ENCODE measurements at places on chromosomes 6 and 20. TPM values are rescaled to one million over a fixed set of nuclear protein-coding genes. Genes with fewer than 3 reads are reported as not detected.
A peak's percentile ranks its signal among the peaks of the same experiment; 100 is the strongest.

DNA sequence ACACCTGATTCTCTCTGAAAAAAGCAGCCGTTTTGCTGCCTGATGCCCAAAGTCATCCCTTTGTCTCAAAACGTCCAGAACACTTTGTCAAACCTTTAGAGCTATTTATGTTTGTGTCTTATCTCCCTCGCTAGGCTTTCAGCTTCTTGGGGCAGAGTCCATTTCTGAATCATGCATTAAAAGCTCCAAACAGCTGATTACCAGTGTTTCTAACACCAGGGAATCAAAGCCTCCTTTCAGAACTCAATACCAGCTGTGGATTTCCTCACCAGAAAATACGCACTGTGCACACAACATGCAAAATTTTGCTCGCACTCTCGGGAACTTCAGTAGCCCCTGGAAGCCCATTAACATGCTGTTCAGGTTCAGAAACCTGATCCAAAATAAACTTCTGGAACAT is 333.3 kb downstream of the HACE1 start:
- DNase-seq: no peak

DNA sequence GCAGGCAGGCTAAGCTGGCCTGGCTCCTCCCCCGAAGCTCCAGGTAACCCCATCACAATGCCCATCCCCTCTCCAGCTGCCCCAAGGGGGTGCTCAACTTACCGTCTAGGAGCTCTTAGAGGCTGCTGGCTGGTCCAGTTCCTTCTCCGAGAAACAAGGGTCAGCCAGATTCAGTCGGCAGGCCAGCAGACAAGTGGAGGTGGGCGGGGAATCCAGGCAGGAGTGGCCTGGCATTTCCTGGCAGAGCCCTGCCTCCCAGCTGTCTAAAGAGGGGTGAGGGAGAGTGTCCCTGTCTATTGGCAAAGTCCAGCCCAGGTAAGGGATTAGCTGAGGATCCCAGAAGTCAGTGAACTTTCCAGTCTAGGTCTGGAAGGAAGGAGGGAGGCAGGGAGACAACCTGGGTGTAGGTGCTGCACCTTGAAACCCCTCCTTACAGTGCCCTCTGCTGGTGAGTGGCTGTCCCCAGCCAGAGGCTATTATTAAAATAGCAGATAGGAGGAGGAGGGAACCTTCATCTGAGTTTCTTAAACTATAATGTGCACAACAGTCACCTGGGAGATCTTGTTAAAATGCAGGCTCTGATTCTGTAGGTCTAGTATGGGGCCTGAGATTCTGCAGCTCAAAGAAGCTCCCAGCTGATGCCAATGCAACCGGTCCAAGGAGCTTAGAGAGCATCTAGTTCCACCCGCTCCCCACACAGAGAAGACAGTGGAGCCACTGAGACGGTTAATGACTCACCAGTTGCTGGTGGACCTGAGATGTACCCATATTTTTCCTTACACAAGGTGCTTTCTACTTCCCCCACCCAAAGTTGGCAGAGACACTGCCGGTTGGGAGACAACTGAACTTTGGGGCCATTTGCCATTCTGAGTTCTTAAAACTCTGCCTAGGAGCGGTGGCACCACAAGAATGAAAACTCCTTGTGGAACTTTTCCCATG is at the start of gene UNC5CL:
UNC5CL (minus strand) TSS at position 162 of the 939 bp plus-strand sequence. CDS start 4,147 bp downstream, outside the sequence.
- no peak for DNase-seq

DNA sequence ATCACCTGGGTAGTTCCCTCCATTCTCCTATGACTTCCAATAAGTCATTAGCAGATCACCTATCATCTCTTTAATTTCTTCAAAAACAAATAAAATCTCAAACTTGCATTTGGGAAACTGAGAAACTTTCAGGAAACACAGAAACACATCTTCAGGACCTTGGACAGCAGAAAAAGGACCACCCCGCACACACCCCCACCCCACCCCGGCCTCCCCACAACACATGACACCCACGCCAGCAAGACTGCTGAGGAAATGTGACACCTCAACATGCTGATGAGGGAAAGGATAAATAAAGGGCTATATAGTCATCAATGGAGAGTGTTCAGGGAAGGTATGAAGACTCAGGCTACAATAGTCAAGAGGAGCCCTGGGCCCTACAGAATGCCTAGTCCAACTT is 15.6 kb upstream of the TRIM39 start:
- no peak for DNase-seq

- DNase-seq: no peak
Observed at GRCh38 chr6:21441386-21441785, 152.2 kb upstream of the SOX4 start.

DNA sequence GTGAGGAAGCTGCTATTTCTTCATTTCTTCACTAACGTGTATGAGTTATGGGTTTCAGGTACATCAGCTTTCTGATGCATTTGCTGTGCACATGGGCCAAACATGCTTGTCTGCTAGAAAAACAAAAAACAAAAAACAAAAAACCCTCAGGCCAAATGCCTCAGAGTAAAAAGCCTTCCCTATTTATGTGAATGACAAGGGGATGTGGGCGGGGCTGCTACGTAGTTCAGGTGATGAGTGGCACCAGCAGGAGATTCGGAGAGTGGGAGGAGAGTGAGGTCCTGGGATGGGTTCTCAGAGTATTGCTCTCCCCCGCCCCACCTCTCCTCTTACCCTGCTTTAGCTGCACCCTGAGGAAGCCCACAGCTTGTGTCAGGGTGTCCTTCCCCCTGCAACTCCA is 596.8 kb upstream of the JAG1 start:
- DNase-seq: no peak

DNA sequence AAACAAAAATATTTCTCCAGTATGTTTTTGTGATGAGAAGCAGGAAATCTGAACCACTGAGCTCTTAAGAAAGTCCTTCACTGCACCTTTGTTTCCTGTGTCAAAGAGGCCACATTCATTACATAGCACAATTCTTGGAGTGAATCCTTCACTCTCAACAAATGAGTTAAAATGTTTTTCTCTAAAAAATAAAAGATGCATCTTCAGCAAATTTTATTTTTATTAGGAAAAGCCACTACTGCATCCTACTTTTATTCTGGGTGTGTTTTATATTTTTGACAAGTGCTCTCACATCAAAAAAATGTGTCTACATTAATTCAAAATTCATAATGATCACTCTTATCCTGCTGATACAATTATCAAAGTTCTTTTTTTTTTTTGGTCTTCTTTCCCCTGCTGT is 76.3 kb downstream of the PLCB4 start:
- DNase-seq: no peak

- DNase-seq: no peak
Observed at GRCh38 chr6:108227290-108227689, 33.5 kb downstream of the SNX3 start.

- no peak for DNase-seq
Observed at GRCh38 chr6:17178326-17178725, 76.5 kb downstream of the STMND1 start.

DNA sequence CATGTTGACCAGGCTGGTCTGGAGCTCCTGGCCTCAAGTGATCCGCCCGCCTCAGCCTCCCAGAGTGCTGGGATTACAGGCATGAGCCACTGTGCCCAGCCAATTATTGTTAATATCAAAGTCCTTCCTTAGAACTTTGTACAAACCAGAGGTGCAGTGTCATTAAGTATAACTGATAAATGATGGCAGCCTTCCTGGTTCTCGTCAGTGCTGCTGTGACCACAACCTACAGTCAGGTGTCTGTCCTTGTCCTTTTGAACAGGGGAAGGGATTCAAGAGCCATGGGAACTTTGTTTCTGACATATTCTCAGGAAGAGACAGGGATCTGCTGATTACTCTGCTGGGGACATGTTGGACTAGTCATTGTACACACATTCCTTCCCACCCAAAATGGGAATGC is 103.2 kb upstream of the TIAM2 start:
- no peak for DNase-seq

DNA sequence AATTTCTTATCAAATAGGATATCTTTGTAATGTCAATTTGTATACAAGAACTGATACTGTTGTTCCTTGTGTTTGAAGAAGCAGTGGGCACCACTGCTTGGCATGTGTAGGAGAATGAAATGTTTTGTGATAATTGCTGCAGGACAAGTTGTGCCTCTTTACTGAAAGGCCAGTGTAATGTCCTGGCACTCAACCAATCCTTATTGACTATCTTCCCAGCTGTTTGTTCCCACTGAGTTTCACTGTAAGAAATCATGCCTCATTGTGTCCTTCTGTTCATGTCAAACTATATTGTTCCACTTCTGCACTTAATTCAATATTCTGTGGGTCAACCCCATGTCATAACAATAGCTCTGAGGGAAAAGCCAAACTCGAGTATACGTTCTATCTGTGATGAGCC is 136.1 kb upstream of the FAM83B start:
- peak; percentile 61 for DNase-seq

DNA sequence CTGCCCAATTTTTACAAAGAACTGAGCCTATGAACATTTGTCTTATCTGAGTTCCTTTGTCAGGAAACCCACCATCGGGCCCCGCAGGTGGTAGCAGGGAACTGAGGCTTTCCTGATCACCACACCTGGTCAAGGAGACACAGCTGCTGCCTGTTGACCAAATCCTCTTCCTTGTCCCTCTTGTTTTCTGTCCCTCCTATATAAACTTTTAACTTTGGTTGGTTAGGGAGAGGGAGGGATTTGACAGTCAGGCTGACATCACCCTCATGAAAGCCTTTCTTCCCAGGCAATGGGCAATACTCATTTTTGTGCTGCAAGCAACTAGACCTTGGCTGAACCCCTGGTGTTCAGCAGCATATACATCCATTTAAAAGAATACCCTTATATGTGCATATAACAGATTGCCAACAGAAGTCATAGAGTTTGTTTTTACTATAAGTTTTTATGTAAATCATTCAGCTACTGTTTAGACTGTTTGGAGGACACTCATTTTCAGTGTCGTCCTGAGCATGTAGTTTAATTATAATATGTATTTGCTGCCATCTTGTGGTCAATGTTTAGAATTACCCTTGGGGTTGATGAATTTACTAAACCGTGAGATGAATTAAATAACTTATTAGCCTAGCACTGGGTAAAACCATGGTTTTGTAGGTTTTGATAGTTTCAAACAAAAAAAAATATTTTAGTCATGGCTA is 17.0 kb downstream of the CRISP1 start:
- DNase-seq: peak; percentile 23

DNA sequence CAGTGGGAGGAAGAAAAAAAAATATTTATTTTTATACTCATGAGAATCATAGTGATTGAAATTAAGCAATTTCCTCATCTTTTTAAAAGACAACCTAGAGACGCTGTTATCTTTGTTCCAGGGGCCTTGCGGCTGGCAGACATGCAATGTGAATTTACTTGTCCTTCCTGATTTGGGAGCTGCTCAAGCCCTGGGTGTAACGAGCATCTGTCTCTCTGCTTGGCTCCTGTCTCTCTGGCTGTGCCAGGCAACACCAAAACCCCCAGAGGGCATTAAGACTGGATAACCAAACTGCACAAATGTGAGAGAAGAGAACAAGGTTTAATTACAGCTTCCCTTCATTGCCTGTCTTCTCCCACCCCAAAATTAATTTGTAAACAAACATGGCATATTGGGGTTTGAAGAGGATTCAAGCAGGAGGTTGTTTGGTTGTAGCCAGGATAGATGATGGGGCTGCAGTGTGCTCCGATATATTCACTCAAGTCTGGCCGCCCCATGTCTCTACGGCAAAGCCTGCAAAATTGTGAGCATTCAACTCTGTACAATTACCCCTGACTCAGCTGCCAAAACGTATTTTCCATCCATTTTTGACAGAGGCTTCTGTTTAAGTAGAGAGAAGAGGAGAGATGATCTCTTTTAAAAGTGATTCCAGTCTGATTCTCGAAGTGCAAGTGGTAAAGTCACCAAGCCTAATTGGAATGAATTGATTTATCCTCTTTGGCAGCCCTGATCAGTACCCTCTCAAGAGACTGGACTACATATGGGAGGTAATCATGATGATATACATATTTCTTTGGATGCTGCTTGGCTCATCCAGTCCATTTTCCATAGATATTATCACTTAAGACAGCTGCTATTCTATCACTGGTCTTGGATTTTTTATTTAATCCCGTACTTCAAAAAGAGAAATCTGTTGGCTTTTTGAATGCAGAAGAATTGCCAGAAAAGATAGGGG is 170.2 kb downstream of the SLC24A3 start:
- peak; percentile 21 for DNase-seq

- no peak for DNase-seq
Observed at GRCh38 chr6:11341867-11342266, 109.4 kb upstream of the NEDD9 start.

- no peak for DNase-seq
Observed at GRCh38 chr20:20489054-20489453, 121.2 kb downstream of the INSM1 start.

DNA sequence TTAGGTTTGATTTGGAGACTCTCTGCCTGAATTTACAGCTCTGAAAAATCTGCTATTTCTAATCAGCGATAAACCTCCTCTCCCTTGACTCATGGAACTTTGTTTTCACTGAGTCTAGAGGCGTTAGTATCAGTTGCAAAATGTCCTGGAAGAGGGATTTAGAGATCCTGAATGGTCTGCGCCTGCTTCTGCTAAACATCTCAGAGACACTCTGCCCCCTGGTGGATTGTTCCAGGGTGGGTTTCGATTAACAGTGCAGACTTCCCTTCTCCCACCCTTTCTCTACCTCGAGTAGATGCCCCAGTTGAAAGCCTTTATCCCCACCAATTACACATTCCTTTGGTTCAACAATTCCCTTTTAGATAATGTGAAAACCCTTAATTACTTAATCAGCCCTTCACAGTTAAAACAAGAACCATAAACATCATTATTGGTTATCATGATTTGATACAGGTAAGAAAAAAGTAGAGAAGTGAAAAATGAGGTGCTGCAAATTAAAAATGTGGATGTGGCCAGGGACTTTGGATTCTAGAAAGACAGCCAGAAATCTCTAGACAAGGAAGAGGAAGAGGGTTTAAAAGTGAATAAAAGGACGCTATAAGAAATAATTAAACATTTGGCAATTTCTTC is 5.5 kb downstream of the HTR1B start:
- peak; percentile 73 for DNase-seq

GRCh38 chr6:91500689-91501303 is 913.9 kb upstream of the MAP3K7 start:
- no peak for DNase-seq

DNA sequence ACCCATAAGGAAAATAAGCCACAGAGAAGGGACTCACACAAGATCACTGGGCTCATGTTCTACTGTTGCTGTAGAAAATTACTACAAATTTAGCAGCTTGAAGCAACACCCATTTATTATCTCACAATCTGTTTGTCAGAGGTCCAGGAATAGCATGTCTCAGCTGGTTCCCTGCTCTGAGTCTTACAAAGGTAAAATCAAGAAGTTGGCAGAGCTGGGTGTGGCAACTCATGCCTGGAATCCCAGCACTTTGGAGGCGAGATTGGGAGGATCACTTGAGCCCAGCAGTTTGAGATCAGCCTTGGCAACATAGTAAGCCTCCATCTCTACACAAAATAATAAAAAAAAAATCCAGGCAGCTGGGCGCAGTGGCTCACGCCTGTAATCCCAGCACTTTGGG is 28.5 kb upstream of the ZNF831 start:
- no peak for DNase-seq

- no peak for DNase-seq
Observed at GRCh38 chr6:14502551-14502950, 385.0 kb downstream of the CD83 start.

GRCh38 chr6:167892835-167893815 is 66.4 kb downstream of the AFDN start:
- DNase-seq: peak; percentile 12

ARHGAP40 gene
- 0.32 TPM for polyA plus RNA-seq

STX11 gene
- polyA plus RNA-seq: 2.9 TPM

VPS16 gene
- polyA plus RNA-seq: 22.5 TPM

FERMT1 gene
- polyA plus RNA-seq: not detected

LKAAEAR1 gene
- 0.30 TPM for polyA plus RNA-seq

AVP gene
- not detected for polyA plus RNA-seq

CDH22 gene
- polyA plus RNA-seq: 0.44 TPM

RREB1 gene
- polyA plus RNA-seq: 17.4 TPM

ADRM1 gene
- 42.8 TPM for polyA plus RNA-seq

Data from muscle of arm (tissue), 14 donors.